ENCODE measurements at places on chromosomes 3 and 15.

DNA sequence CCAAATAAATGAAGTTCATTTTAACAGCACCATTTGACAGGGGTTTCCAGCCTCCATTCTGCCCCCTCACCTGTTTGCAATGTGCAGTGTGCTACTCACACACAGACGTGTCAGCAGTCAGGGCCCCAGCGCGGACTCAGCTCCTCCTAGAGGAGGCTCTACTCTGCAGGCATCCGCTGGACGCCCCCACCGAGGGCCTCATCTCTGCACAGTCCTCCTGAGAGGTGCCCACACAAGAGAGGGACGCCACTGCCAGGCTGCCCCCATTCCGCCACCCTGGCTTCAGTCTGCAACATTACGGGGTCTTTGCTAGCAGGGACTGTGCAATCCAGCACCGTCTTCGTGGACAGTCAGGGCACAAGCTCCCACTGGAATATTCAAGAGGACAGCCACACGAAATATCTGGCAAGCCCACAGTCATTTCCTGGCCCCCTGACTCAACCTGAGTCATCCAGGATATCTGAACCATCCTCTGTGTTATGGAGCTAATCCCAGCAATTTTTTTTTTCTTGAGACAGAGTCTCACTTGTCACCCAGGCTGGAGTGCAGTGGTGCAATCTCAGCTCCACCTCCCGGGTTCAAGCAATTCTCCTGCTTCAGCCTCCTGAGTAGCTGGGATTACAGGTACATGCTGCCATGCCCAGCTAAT is 255.0 kb downstream of the OCA2 start:
- DNase-seq, result no peak

DNA sequence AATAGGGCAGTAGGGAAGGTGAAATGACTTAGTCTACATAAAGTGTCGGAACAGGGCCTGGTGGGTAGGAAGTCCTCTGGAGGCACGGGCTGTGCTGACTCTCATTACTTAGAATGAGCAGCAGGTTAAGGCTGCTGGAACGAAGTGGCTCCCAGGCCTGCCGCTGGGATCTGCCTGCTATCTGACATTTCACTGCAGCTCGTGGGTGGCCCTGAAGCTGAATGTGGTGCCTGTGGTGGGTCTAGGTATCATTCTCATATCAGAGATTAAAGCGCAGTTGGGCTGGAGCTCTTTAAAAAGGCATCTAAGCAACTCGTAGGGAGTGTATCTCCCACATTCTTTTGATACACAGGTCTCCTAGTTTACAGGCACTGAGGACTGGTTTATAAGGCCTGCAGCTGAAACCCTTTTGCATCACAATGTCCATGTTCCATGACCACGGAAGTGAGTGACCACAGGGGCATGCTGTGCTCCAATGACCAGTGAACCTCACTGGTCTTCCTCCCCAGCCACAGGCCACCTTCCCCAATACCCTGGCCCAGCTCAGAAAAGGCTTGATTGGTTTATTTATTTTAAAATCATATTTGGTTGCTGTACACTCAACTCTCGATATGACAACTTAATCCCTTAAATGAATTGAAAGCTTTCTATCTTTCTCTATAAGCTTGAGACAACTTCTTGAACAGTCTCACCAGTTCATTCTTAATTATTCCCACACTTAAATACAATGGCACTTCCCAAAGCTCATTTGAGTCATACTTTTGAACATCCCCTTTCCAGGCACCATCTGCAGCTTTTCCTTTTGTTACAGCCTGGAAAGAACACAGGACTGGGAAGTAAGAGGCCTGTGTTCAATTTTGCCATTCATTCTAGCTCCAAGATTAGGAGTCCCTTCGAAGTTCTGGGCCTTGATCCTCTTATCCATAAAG is 19.0 kb downstream of the ADAMTS9 start:
- no peak for DNase-seq

DNA sequence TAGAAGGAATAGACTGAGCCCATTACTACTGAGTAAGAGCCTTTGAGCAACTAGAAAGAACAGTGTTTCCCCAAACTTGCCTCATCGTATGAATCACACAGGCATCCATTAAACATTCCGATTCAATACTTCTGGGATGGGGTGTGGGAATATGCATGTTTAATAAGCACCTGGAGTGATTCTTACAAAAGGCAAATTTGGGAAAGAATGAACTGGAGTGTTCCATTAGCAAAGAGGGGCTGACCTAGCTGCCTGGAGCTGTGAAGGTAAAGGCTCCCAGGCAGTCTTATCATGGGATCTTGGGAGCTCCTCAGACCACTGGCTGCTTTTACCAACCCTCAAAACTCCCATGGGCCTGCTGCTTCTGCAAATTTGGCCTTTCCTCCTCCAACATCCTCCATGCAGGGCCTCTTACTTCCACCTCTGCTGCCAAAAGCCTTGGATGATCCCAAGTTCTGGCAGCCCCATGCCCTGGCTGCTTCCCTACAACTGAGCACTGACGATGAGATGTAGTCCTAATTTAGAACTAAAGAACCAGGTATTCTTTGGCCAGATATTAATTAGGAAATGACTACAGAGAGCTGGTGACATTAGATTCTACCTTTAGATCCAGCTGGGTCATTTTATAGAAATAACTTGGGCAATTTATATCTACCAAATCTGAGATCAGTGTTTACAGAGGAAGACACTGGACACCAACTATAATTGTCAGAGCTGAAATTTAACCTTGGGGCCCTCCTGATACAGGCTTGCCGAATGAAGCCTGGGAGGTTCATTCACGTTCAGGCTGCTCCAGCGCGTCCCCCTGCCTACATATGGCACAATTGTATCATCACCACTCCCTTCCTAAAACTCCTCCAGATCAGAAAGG is 11.2 kb upstream of the HOMER2 start:
- no peak for DNase-seq

DNA sequence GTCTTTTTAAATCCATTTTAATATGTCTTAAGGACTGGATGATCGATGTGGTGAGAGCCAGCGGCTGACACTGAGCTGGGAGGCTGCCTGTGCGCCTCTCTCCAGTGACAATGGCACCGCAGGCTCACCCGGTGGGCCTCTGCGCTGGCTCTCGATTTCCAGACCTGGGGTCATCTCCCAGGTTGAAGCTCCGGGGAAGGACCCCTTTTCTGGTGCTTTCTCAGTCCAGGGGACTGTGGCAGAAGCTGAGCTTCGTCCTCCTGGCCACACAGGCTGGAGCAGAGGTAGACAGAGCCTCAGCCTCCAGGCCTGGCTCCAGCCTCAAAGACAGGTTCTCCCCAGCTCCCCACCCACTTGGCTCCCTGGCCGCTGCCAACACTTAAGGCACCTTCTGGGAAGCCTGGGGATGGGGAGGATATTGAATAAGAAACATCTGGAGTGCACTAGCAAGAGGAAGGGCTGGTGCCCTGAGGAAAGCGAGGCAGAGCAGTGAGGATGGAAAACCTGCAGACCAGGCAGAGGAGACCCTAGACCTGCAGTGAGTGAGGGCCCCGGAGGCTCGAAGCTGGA is 154.2 kb upstream of the SMAD3 start:
- DNase-seq, result no peak

- no peak for DNase-seq
Observed at GRCh38 chr3:126570103-126570541, 11.4 kb upstream of the C3orf22 start.

DNA sequence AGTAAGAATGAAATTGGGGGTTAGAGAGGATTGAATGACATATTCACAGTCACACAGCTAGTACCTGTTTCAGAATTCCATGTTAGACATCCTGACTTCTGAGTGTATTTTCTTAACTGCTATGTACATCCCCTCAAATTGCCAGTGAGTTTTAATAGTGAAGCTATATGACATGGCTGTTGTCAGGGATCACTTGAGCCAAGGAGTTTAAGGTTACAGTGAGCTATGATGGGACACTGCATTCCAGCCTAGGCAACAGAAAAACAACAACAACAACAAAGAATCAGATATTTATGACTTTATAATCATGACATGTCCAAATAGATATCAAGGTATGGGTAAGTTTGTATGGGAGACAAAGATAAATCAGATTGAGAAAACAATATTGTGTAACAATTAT is 16.6 kb downstream of the PARP15 start:
- DNase-seq, result no peak

- no peak for DNase-seq
Observed at GRCh38 chr3:131917006-131917405, 117.8 kb downstream of the CPNE4 start.

- no peak for DNase-seq
Observed at GRCh38 chr3:3107858-3108257, 2.3 kb downstream of the IL5RA start.

DNA sequence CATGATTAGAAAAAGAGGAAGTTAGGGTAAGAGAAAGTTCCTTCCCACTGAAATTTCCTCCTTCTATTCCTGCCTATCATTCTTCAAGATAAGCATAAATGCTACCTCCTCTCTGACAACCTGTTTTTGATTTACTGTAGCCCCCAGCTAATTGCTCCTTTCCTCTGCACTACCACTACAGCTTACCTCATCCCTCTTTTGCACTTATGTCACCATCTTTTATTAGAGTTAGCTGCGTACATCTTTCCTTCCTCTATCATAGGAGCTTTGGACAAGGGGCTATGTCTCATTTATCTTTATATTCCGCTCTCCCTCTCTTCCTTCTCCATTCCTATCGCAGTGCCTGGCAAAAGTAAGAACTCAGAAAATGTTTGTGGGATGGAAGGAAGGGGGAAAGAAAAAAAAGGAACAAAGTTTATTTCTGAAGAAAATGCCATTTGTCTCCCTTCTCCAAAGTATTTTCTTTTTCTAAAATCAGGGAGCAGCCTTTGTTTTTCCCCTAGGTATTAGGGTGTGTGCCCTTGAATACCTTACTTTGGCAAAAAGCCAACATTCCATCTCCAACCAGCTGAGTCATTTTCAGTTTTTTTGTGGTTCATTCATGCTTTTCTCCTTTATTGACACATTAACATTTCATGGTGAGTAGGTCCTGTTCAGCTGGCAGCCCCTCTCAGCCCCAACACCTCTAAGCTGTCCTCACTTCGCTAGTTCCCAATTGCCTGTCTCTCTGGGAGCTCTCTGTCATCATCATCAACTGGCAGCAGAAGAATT is 87.6 kb upstream of the SOX2 start:
- DNase-seq, result no peak

- DNase-seq, result no peak
Observed at GRCh38 chr3:165778891-165779290, 58.3 kb downstream of the BCHE start.

- no peak for DNase-seq
Observed at GRCh38 chr3:128316481-128316891, 150.2 kb downstream of the DNAJB8 start.

DNA sequence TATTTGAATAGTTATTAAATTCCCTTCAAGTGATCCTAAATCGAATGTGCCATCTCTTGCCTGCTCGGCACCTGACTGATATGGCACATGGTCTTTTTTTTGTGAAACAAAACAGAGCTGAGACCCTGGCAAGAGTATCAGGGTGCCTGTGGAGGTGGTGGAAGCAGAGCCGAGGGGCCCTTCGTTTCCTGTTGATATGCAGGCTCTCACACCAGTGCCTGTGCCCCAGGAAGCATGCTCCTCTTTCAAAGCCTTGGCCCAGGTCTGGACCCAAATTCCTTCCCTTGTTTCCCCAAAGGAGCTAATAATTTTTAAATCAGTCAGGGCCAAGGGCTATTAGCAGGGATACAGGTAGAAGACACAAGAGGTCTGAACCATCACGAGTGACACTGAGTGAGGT is 21.5 kb upstream of the MRPS22 start:
- no peak for DNase-seq

DNA sequence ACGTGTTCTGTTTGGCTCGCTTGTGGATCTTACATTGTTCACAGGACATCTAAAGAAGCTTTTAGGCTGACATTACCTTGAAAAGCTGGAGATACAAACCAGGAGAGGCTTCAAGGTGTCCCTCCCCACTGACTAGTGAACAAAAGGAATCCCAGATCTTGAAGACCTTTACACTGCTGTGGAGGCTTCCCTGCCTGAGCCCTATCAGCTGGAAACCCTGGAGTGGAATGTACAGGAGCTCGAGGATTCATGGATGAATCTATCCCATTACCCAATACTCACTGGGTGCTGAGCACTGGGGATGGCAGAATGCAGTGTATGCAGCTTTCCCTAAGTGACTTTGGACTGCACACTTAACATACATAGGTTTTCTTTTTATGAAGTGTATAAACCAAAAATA is 82.3 kb upstream of the MFGE8 start:
- DNase-seq, result no peak

GRCh38 chr3:49535971-49536874 is 18.1 kb upstream of the BSN start:
- DNase-seq, result no peak

- DNase-seq, result no peak
Observed at GRCh38 chr3:25293736-25294135, 134.3 kb upstream of the RARB start.

DNA sequence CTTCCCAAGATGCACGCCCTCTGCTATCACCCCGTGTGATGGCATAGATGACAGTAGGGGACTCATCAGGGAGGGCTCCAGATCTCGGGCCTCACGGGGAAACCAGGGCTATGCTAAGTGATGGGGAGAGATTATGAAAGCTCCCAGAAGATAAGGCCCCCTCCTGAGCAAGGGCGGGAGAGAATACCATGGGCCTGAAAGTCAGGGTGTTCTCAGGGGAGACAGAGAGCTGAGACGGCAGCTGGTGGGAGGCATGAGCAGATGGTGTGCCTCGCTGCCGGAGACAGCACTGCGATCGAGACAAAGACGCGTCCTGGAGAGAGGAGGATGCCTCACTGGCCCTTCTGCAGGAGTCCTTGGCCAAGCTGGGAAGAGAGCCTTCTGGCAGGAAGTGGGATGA is 106.5 kb upstream of the ADPGK start:
- no peak for DNase-seq

GRCh38 chr3:122299872-122300460 is 25.1 kb upstream of the CSTA start:
- DNase-seq, result peak; percentile 10

GRCh38 chr3:16104156-16104555 is 70.3 kb upstream of the GALNT15 start:
- no peak for DNase-seq

GRCh38 chr15:65942436-65942835 is 73.1 kb downstream of the RAB11A start:
- DNase-seq, result no peak

GRCh38 chr3:127493924-127494646 is 96.4 kb downstream of the TPRA1 start:
- no peak for DNase-seq

GRCh38 chr15:79513417-79513816 is 81.3 kb downstream of the MINAR1 start:
- no peak for DNase-seq

DNA sequence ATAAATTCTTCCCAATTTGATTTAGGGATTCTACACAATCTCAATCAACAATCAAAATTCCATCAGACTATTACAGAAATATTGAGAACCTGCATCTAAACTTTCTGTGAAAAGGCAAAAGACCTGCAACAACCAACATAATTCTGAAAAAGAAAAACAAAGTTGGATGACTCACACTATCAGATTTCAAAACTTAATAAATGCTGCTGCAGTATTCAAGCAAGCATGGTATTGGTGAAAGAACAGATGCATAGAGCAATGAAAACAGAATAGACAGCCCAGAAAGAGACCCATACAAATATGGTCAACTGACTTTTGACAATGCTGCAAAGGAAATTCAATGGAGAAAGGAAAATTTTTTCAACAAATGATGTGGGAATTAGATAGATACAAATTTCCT is 477.1 kb upstream of the NR2F2 start:
- no peak for DNase-seq

All from NCI-H187 treated with DMSO at 0.1 percent for 48 hours (cell line).